ENCODE measurements at places on chromosomes 1 and 21.

DNA sequence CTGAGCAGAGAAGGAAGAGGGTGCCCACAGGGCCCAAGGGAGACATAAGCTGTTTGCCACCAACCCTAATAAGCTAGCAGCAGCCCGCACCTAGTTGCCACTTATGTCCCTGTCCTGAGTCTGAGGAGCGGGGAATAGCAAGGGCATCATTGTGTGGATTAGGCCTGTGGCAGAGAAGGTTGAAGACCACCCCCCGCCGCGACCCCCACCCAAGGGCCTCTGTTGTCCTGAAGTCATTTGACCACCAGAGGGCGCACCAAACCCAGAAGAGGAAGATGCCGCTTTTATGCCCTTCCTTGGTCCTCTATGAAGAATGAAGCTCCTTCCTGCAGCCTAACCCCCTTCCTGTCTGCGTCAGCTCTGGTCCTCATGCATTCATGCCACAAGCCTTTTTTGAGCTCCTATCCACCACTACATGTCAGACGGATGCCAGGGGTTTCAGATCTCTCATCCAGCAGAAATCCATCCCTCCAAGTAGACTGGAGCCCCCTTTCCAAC lies 16.6 kb downstream of the RHBG start:
- peak; percentile 51 for DNase-seq

GRCh38 chr21:35201288-35201687 lies 152.2 kb upstream of the RUNX1 start:
- no peak for DNase-seq

DNA sequence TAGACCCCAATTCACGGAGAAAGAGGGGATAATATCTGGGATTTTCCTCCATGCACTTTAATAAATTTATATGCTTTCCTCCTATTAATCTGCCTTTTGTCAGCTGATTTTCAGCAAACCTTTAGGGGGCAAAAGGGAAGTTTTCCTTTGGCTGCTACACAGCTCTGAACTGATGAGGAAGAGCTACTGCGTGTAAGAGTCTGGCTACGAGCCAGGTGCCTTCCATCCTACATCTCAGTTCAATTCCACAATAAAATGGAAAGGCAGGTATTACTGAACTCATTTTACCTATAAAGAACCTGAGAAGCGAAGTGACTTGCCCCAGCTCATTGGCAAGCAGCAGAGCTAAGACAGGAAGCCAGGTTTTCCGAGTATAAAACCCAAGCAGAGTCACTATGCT lies 28.3 kb upstream of the ZNF326 start:
- no peak for DNase-seq

- DNase-seq = no peak
These were observed 7.2 kb upstream of the MMP23B start for GRCh38 chr1:1624443-1625403.

DNA sequence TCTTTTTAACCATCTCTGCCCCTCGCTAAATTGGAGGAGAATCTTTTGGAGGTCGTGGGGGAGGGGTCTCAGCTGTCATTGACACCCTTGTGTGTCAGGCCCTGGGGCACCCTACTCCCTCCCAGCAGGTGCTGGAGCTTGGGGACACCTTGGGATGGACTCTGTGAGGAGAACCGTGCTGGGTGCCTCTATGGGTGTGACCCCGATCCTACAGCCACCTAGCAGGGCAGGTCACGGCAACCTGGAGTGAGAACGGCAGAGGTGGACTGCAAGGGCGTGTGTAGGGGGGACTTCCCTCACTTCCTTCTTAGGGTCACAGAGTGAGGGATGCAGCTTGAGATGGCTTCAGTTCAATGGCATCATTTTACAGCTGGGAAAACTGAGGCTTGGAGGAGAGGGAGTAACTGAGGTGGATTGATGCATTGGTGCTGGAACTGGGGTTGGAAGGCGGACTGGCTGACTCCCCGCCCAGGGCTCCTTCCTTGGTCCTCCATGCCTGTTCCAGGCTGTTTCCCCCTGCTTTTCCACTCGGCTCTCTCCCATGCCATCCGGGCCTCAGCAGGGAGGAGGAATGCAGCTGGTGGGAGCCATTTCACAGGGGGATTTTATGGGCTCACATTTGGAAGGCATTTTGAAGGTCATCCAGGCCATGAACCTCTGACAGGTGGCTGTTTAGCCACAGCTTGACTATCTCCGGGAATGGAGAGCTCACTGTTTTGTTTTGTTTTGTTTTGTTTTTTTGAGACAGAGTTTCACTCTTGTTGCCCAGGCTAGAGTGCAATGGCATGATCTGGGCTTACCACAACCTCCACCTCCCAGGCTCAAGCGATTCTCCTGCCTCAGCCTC lies 18.8 kb upstream of the ARHGEF10L start:
- no peak for DNase-seq

DNA sequence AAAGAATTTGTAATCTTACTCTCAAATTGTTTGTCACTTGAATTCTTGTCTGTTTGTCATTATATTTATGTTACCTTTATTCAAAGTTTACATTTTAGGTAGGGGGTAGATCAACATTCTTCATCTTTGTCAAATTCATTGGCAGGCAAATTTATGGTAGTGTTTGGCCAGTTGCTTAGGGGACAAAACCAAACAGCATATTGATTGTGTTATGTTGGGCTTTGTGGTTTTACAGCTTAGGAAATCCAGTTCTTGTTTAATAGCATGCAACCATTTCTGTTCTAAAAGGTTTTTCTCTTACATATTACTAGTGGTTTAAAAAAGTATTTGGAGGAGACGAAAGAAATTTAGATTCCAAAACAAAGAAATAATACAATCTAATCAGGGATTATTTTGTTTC lies 91.4 kb downstream of the HMCN1 start:
- no peak for DNase-seq

- DNase-seq = no peak
These were observed 128.0 kb downstream of the NTPCR start for GRCh38 chr1:233078396-233078795.

DNA sequence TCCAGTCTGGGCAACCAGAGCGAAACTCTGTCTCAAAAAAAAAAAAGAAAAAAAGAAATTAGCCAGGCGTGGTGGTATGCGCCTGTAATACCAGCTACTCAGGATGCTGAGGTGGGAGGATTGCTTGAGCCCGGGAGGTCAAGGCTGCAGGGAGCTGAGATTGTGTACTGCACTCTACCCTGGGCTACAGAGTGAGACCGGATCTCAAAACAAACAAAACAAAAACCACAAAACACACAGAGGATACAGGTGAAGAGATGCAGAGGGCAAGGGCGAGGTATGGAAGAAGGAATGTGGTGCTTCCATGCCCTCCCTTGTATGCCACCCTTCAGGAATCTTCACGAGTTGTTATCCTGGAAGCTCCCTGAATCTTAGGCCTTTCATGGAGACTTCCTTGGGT lies 68.5 kb downstream of the NDUFS5 start:
- no peak for DNase-seq

GRCh38 chr1:109804660-109805059 lies 40.9 kb upstream of the EPS8L3 start:
- DNase-seq = no peak

GRCh38 chr1:94614168-94614815 lies 72.7 kb upstream of the F3 start:
- no peak for DNase-seq

- DNase-seq = no peak
These were observed 12.6 kb downstream of the SLC45A1 start for GRCh38 chr1:8330271-8331125.

- no peak for DNase-seq
These were observed 20.6 kb upstream of the H6PD start for GRCh38 chr1:9213956-9214355.

DNA sequence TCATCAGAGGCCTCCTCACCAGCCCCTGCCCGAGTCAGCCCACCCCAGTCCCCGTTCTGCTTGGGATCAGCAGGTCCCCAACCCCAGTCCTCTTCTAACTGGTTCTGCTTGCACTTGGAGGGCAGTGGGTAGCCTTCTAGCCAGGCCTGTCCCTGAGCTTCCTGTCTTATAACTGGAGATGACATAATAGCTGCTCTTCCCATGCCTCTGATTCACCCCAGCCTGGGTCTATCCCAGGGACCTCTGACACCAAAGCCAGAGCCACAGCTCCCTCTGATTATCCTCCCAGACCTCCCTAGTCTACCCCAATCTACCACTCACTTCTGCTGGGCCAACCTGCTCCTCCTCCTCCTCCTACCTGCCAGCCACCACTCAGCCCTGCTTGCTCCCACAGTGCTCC lies 31.4 kb downstream of the IQGAP3 start:
- no peak for DNase-seq

DNA sequence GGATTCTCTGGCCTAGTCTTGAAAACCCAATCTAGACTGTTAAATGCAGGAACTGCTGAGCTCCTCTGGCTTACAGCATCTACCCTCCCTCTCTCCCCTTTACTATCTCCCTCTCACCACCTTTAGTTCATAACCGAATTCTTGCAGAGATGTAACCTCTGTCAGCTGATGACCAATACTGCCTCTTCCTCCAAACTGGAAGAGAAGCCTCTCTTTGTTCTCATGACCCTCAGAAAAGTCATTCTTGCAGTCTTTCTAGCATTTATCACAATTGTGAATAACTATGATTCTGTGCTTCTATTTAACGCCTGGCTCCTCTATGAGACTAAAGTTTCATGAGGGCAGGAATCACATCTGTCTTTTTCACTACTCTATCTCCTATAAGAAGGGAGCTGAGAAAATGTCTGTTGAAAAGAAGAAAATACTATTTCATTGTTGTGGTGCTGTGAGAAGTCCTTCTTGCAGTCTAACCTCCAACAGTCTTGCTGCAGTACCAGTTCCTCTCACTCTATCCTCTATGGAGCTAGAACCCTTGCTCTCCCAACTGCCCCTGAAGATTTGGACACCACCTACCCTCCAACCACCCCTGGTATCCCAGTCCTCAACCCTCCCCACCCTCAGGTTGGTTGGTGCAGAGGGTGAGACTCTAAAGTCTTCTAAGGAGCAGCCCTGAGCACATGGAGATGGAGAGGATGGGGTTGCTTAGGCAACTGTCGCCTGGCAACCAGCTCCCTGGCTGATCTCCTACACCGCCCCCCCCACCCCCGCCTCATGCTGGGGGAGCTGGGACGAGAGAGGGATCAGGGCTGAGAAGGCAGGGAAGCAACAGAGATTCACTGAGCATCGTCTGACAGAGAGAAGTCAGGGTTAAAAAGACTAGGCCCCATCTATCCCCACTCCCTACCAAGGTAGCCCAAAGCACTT lies 13.9 kb downstream of the MEF2D start:
- no peak for DNase-seq

DNA sequence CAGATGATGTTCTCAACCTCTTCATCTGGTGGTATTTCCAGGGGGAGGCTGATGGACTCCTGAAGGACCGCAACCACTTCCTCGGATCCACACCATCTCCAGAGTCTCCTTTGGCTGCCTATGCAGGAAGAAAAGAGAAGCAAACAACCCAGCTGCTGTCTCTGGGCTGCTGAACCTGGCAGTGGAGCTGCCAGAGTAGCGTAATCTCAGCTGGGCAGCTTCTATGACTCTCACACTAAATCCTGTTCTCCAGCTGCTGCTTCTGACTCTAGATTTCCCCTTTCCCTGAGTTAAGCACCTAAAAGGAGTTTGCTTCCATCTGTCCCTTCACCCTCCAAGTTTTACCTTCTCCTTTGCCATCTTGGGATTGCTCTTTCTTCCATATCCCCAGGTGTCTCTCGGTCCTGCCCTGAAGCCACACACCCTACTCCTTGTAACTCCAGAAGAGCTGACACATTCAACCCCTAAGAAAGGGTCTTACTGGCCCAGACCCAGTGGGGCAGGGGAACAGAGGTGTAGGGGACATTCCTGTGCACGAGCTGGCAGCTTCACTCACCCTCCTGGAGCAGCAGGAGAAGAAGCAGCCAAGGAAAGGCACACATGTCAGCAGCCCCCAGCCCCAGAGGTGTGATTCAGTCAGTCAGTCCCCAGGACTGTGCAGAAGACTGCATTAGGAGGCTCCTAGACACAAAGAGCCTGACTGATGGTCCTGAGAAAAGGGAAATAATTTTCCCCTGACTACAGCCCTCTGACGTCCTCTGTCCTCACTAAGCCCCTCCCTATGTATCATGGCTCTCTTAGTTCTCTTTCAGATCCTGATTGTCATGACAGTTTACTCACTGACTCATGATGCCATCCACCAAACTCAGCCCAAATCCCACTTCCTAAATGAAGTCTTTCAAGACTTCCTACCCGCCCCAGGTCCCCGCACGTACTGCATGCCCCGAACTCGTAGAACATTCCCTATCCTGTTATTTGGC lies at the start of gene SLAMF9:
Gene SLAMF9, minus strand, starts transcription at position 702 of the 980 bp plus-strand sequence. Its CDS starts 100 bp downstream, at position 602.
- DNase-seq = no peak

- DNase-seq = no peak
These were observed 13.3 kb downstream of the C1orf162 start for GRCh38 chr1:111487133-111487532.

GRCh38 chr1:156554971-156555370 lies 17.4 kb downstream of the IQGAP3 start:
- DNase-seq = no peak

DNA sequence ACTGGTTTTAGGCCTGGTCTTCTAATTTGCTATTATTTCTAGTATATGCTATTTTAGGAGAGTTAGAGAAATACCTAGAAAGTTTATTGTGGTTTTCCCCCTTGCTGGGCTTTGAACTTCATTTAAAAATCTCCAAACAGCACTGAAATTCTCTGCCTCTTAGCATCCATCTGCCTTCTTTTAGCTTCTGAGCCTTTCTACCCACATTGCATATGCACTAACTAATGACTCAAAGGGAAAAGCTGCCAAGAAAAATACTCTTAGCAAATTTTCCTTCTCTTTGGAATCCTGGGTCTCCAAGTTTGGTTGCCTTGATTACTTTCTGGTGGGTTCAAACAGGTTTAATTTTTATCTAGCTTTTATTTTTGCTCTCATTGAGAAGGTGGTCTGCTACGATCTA lies 408.4 kb upstream of the PTBP2 start:
- no peak for DNase-seq
